GM12878 (cell line): ENCODE measurements at places on chromosomes 2 and 18.

- DNase-seq: no peak
Observed at GRCh38 chr18:3603421-3604234, 153.7 kb downstream of the TGIF1 start.

DNA sequence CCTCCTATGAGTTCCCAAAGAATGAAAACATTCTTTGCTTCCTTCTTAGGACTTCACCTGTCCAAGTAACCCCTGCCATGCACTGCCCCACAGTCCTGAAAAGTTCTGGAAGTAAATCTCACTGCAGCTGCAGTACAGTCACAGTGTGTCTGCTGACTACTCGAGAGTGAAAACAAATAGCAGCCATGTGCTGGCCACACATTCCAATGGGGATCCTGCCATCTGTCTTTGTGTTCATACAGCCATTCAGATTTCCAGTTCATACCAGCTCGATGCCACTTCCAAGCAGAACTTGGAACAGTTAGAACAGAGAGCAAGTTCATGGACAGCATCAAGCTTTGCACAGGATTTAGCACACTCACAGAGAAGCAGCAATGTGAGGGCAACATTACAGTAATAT lies 629.9 kb upstream of the ACVR2A start:
- no peak for DNase-seq

DNA sequence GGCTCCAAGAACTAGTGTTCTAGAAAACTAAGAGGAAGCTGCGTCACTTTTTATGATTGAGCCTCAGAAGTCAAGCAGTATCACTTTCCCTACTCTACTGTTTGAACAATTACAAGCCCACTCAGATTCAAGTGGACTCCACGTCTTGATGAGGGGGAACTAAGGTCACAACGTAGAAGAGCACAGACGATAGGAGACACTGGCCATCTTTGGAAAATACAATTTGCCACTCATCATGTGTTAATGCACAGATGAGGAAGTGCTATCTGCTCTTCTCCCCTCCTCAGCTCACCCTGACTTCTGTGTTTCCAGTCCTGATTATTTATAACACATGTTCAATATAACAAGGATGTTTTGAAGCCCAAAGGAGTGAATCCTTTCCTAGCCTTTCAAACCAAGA lies 76.1 kb upstream of the CYP1B1 start:
- no peak for DNase-seq

DNA sequence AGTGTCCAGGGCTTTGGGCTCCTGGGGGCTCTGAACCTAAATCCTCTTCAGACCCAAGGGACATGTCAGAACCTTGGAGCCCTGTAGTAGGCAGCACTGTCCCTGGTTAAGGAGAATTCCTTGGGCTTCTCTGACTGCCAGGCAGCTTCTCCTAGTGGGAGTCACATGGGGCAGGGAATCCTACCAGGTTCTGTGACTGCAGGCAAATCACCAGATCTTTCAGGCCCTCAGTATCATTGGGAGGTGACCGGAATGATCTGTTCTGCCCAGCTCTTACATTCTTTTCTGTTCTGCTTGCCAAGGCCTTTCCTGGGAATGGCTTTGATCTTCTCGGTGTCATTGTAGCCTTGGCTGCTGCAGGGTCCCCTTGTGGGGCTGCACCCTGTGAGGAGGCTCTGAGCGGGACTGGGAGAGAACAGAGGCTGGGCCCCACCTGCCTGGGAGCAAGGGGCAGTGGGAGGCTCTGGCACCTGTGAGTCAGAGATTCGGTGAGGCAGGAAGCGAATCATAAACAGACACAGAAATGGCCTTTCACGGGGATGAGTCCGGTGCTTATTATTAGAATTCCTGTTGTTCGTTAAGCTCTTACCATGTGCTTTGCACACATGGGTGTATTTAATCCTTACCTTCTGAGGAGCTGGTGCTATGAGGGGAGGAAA lies 14.1 kb downstream of the CEP68 start:
- no peak for DNase-seq

DNA sequence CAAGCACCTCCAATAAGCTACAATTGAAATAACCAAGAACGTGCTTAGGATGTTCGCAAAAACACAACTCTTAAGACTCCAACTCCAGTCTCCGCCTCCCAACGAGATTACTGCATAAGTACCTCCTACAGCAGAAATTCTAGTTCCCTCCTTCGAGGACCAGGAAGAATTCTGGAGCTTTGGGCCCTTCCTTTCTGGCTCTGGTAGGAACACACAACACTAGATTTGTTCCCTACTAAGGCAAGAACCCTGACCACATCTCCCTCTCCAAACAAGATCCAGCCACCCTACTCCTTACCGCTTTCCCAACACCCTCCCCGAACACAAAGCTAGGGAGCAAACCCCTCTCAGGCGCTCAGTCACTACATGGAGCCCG lies 721 bp downstream of the ADAM17 start:
- DNase-seq: no peak

- no peak for DNase-seq
Observed at GRCh38 chr2:203550266-203550665, 15.2 kb upstream of the RAPH1 start.

GRCh38 chr18:69936191-69936558 lies 11.5 kb downstream of the CD226 start:
- no peak for DNase-seq

DNA sequence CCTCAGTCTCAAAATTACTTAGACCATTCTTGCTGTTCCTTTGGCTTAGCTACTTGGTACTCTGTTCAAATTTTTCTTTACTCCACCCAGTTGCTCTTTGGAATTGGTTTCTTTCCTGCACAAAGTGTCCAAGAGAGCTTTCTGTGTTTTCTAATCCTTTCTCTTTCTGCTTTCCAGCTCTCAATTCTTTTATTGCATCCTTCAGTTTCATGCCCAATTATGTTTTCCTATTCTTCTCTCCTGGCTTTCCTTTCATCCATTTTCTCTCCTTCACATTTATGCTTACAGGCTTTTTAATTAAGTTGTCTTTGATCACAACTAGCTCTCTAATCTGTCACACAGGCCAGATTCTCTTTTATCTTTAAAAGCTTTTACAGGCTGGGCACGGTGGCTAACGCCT lies 38.2 kb downstream of the UBR3 start:
- no peak for DNase-seq

- no peak for DNase-seq
Observed at GRCh38 chr2:3871002-3871401, 167.6 kb downstream of the DCDC2C start.

- no peak for DNase-seq
Observed at GRCh38 chr2:145484448-145485097, 964.7 kb upstream of the ZEB2 start.

- DNase-seq: no peak
Observed at GRCh38 chr2:212640428-212640827, 101.8 kb upstream of the ERBB4 start.

- no peak for DNase-seq
Observed at GRCh38 chr2:10665833-10666232, 23.9 kb downstream of the NOL10 start.

- no peak for DNase-seq
Observed at GRCh38 chr2:100767810-100768806, 51.8 kb upstream of the NPAS2 start.

GRCh38 chr2:78068808-78069207 lies 546.6 kb upstream of the LRRTM4 start:
- DNase-seq: no peak

DNA sequence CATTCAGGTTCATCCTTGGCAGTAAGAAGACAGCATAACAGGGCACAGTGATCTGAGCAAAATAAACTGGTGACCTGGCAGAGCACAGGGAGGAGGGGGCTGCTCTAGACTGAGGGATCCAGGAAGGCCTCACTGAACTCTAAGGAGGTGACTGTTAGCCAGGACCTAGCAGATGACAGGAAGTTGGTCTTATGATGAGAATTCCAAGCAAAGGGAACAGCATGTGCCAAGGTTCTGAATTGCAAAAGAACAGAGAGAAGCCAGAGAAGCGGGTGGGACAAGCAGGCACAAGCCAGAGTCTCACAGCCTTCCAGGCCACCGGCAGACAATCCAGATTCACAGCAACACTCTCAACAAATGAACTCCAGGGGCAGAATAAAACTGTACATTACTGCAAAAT lies 152.7 kb upstream of the PTPRM start:
- no peak for DNase-seq

DNA sequence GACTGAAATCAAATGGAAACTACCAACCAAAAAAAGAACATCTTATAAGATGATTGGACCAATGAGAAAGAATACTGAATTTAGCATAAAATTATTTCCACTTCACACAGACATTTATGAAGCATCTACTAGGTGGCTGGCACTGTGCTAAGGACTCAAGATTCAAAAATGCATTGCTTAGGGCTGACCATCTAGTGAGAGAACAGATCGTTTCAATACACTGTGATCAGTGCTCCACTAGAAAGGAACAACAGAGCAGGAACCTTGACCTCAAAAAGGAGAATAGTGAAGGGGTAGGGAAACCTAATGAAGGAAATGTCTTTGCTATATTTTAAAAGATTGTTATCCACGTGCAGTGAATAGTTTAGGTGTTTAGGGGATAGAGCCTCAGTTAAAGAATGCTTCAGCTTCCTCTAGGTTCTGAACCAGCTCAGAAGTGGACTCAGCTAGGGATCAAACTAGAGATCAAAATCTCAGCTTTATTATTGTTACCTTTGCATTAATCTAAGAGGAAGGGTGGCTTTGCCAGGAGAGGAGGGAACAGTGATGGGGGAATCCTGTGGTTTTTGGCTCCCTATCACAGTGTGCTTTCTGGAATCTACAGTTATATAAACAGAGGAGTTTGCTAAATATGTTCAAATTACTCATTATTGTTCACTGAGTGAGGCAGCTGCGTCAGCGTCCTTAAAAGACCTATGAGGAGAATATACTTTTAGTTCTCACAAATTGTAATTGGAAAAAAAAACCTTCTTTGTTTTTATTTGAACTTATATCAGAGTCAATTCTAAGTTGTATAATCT lies 16.2 kb upstream of the BBS5 start:
- no peak for DNase-seq

GRCh38 chr2:23351388-23352141 lies 33.4 kb upstream of the KLHL29 start:
- DNase-seq: no peak

- DNase-seq: no peak
Observed at GRCh38 chr2:18455236-18455862, 105.1 kb downstream of the RDH14 start.

GRCh38 chr2:229446350-229446749 lies 175.3 kb upstream of the PID1 start:
- DNase-seq: no peak

GRCh38 chr18:13530879-13531387 lies 195.4 kb downstream of the FAM210A start:
- DNase-seq: no peak

DNA sequence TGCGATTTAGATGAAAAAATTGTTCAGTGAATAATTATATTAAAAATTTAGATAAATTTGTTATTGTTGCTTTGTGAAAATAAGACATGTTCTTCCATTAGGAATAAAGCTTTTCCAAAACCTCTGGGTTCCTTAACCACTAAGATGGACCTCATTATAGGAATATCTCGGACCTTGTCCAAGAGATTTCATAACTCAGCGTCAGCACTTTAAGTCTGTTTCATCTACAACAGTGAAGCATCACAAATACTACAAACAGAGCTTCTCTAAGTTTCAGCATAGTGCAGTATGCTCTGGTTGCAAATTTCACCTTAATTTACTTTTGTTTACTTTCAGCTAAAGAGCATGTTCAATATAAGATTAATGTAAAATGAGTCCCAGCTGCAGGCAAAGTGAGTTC lies 150.3 kb downstream of the UBE2E3 start:
- DNase-seq: no peak

DNA sequence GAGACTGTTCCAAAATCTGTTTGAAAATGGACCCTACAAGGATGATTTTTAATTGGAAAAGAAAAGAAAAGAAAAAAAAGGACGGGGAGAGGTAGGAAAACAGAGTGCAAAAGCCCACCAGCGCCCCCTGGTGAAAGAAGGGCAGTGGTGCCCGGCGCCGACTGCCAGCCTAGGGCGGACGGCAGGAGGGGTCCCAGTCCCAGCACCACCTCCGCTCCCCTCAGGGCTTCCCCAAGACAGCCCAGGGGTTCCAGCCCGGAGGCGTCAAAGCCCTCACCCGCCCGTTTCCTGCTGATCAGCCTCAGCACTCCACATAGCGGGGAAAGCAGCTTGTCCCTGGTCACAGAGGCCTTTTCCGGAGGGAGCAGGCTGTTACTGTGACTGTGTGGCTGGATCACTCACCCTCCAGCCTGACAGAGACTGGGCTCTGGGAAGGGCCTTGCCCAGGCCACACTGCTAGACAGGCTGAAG lies 213.9 kb downstream of the TFCP2L1 start:
- no peak for DNase-seq

- no peak for DNase-seq
Observed at GRCh38 chr2:161946489-161947107, 127.4 kb downstream of the DPP4 start.

GRCh38 chr2:189662669-189663226 lies 1.5 kb downstream of the ASNSD1 start:
- no peak for DNase-seq
